ENCODE measurements at places on chromosomes 3 and 15.

DNA sequence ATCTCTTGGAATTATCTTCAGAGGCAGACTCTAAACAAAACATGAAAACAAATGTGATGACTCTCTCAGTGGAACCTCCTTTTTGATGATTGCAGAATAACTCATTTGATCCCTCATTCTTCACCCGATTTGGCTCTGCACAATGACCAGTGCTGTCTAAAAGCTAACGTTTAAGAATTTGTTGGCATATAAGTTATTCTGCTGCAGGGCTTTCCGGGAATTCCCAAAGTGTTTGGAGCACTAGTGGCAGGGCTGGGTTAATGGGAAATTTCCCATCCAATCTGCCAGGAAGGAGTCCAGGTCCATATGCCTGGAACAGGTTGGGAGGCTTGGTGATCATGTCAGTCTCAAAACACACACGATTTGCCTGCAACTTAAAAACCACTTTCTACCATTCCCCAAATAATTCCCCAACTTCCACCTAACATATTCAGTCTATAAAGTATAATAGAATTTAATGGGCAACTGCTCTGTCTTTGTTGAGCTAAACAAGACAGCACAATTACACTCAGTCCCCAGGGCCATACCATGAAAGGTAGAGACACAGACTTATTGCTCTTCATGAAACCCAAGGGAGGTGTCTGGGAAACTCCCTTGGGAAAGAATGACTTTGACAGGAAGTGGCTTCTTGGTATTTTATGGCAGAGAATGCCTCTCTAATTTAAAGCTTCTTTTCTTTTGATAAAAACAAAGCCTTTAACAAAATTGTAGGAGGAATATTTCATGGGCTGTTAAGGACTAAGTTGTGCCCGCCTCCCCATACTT is 38.0 kb downstream of the ARRDC4 start:
- no peak for DNase-seq

- no peak for DNase-seq
These were observed 34.9 kb upstream of the GABRB3 start for GRCh38 chr15:26807517-26808427.

DNA sequence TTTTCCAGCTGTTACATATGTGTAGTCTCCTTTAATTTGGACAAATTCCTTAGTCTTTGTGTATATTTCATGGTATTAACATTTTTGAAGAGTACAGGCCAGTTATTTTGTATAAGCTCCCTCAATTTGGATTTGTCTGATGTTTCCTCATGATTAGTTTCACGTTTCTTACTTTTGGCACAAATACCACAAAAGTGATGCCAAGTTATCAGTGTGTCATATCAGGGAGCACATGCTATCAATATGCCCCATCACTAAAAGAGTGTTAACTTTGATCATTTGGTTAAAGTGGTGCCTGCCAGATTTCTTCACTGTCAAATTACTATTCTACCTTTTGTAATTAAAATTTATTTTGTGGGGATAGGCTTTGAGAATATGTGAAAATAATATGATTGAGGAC is 14.6 kb downstream of the PCNP start:
- DNase-seq: no peak

- no peak for DNase-seq
These were observed 21.8 kb downstream of the DNASE1L3 start for GRCh38 chr3:58188921-58189451.
